ENCODE measurements at places on chromosomes 16 and 17.
A peak's percentile ranks its signal among the peaks of the same experiment; 100 is the strongest.

DNA sequence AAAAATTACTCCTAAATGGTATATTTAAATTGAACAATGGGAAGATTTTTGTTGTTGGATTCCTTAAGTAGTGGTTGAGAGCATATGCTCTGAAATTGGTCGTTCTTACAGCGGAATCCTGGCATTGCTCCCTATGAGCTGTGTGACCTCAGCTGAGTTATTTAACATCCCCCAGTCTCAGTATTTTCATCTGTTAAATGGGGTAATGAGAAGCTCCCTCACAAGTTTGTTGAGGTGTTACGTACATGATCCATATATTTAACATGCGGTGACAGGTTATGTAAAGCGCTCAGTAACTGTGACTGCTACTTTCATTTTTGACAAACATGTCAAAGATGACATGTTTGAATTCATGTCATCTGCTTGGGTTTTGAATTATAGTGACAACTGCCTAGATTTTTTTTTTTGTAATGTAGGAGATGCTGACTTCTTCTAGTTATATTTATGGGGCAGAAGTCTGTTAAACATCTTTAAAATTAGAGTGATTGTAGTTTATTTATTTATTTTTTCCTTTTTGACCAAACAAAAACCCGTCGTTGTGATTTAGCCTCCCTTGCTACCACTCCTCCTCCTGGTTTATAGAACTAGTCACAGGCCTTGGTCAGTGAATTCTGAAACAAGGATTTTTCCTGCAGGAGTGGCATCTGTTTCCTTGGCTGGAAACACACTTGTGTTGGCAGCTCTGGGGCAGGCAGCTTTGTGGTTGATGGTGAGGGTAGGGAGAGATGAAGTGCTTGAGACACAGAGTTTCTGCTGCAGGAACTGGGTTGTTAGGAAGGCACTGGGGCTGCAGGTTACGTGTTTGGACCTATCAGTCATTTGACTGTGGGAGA, 268.8 kb downstream of the SNX29 start:
- no peak for DNase-seq

DNA sequence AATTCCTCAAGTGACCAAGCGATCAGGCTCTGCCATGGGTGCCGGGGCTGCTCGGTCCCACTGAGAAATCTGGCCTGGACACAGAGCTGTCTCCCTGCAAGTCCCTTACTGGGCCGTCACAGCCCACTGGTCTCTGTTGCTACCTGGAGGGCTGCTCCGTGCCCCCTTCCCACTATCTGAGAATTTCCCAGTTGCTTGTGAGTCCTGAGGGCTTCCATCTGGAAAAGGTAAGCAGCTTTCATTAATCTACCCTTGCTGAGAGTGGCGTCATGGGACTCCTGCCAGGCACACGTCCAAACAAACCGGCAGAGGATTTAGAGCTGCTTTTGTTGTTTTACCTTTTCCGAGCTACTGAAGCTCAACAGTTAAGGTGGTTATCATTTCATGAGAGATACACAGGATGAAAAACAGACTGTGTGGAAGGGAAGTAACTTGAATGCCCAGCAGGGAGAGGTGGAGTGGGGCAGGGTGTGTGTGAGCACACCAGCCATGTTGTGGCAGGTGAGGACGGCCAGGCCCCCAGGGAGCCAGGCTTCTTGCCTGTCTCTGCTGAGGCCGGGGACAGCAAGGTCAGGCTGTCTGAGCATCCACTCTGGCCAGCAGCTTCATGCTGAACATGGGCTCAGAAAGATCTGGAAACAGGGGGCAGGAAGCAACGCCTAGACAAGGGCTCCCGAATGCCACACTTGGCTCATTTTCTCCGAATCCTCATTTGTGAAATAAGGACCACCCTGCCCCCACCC, 50.6 kb downstream of the GTF3C1 start:
- no peak for DNase-seq

DNA sequence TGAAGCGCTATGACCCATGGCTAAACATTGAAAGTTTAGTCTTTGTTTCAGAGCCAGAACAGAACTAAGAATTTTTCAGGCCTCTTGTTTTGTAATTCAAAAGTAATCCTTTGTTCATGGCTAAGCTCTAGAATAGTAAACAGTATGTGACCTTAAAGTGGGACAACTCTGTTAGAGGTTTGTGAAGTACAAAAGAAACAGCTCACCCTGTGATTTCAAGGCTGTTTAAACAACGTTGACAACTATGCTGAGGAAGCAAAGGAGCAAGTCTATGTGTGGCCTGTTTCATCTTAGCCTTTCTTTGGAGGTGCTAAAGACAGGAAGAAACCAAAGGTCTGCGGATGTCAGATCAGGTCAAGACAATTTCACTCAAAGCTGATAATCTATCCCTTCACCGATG, 40.4 kb downstream of the MYOCD start:
- DNase-seq = no peak

DNA sequence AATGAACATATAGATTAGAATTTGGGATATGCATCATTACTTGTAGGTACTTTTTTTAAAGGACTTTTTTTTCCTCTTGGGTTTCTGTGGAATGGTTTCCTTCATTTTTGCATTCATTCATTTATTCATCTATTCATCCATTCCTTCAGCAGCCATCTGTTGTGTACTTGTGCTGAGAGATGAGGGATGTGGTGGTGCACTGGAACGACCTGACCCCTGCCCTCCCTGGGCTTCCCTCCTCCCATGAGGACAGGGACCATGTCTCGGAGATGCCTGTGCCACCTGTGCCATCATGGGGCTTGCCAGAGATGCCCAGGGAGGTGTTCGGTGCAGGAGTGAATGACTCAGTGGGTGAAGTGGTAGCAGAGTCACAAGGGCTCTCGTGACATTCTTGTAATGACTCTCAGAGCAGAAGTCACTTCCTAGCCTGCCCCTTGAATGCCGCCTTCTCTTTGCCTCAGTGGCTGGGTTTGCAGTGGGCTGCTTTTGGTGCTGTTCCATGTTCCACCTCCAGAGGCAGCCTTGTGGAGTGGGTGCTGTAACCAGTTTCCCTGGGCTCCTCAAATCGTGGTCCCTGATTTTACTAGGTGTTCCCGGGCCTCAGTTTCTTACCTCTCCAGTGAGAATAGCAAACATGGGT, 43.9 kb downstream of the CLEC16A start:
- no peak for DNase-seq

- no peak for DNase-seq
These were observed 6.8 kb downstream of the CACNG5 start for GRCh38 chr17:66841744-66842143.

DNA sequence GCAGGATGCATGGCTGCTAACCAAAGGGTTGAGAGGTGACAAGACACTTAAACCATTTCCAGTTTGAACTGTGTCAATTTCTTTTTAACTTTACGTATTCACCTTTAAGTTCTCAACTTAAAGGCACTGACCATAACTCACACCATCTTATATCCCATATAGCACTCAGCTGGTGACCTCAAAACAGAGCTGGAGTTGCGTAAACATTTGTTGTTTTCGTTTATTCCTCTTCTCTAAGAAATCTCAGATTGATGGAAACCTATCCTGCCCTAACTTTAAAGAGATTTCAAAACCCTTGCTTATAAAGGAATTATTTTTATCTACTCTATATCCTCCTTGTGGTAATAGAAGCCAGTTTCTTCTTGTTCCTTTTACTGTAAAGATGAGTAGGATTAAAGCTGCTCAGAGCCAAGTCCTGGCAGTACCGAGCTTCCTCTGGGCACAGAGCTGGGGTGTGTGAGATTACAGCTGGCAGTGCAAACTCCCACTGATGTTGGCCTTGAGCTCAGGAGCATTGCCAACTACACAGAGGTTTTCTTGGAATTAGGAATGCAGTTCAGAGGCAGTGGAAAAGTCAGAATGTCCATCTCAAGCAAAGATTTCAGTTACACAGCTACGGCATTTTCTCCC, 1.3 kb downstream of the KCTD2 start:
- DNase-seq = no peak

- DNase-seq = peak; percentile 83
These were observed at the start of gene RNF135 for GRCh38 chr17:30970831-30971567. Gene RNF135 (plus strand): TSS chr17:30971039. CDS start chr17:30971074, 35 bp downstream.

GRCh38 chr16:53546988-53547391, 44.0 kb upstream of the AKTIP start:
- no peak for DNase-seq

- DNase-seq = no peak
These were observed 732.5 kb upstream of the RBFOX1 start for GRCh38 chr16:6600167-6600566.

DNA sequence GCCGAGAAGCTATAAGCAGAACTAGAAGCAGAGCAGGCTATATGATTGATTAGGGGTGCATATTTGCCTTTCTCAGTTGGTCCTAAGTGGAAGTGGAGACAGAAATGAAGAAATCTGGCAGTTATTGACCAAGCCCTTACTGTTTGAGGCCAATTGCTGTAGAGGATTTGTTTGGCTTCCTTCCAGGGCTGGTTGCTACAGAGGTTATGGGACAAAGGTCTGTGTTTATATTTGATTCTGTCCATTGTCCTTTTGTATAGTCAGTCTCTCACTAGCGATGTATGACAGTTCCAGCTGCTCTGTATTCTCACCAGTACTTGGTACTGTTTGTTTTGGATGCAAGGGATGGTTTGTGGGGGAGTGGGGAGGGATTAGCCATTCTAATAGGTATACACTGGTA, 7.3 kb upstream of the ALOX15 start:
- no peak for DNase-seq

GRCh38 chr16:4316864-4317531, 1.1 kb downstream of the GLIS2 start:
- DNase-seq = peak; percentile 67

DNA sequence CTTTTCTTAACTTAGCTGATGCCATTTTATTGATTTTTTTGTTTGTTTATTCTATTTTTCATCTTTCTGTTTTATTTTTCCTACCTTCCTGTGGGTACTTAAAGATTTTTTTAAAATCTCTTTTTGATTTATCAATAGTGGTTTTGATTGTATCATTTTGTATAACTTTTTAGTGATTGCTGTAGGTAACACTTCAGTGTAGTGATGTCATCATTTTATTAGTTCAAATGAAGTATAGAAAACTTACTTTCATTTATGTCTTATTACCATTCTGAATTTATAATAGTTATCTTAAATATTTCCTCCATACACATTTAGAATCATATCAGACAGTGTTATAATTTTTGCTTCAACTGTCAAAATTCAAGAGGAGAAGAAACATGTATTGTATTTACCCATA, 115.9 kb downstream of the PHKB start:
- DNase-seq = no peak

GRCh38 chr17:39777534-39778365, 40.0 kb downstream of the GRB7 start:
- no peak for DNase-seq

DNA sequence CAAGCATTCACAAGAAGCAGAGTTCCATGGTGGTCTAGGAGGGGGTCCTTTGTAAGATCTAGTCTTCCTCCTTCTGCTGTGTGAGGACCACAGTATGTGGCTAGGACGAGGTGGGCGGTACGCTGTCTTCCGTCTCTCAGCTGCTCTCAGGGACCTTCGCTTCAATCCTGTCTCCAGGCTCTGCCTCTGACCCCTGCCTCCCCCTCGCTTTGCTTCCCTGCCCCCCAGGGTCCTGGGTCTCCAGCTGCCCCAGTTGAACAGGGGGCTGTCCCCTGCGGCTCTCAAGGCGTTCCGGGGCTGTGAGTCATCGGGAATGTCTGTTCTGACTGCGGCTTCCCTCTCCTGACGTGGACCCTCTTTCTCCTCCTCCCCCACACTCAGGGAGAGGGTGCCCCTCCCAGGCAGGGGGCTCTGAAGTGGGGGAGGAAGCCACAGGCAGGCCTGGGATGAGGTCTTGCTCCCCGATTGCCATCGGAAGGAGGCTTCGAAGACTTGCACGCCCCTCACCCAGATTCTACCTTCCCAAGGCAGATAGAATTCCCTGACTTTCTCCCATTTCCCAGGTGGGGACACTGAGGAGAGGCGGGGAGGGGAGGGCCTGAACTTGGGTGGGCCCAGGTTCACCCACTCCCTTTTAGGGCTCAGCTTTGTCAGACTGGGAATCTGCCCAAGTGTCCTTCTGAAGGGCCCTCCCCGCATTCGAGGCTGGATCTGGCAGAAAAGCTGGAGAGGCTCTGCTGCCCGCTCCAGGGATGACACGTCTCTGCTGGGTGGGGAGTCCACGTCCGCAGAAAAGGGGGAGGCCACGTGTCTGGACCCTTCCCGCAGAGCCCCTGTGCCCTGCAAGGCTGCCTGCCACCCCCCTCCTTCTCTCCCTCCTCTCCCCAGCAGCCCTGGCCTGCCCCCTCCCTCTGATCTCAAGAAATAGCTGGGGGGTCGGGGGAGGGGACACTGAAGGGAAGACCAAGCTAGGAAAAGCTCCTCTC, 9.1 kb upstream of the COL1A1 start:
- DNase-seq = peak; percentile 95

DNA sequence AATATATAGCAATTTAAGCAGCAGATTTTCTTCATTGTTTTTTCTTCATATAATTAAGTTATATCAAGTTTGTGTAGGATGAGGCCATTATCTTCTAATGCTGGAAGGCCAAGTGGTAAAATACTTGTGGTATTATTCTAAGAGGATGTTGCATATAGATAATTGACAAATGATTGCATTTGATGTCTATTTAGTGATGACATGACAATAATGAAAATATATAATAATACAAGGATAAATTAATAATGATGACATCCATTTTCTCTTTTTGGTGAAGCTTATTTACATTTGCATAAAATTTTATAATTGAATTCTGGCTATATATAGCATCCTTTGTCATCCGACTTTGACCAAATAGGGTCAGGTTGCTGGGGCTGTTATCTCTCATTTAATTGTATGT, 195.4 kb upstream of the KCNJ16 start:
- DNase-seq = no peak

- DNase-seq = no peak
These were observed 699.6 kb downstream of the CDH11 start for GRCh38 chr16:64422259-64422658.

- DNase-seq = no peak
These were observed 57.1 kb downstream of the ENGASE start for GRCh38 chr17:79131701-79132100.

GRCh38 chr17:30095507-30096244, 20.9 kb upstream of the NSRP1 start:
- DNase-seq = no peak

- no peak for DNase-seq
These were observed 436 bp downstream of the PHB1 start for GRCh38 chr17:49414271-49414621.

- no peak for DNase-seq
These were observed 587 bp downstream of the RNF157 start for GRCh38 chr17:76239538-76240274.

- DNase-seq = no peak
These were observed 503.8 kb downstream of the NPIPA7 start for GRCh38 chr16:16882766-16883165.

DNA sequence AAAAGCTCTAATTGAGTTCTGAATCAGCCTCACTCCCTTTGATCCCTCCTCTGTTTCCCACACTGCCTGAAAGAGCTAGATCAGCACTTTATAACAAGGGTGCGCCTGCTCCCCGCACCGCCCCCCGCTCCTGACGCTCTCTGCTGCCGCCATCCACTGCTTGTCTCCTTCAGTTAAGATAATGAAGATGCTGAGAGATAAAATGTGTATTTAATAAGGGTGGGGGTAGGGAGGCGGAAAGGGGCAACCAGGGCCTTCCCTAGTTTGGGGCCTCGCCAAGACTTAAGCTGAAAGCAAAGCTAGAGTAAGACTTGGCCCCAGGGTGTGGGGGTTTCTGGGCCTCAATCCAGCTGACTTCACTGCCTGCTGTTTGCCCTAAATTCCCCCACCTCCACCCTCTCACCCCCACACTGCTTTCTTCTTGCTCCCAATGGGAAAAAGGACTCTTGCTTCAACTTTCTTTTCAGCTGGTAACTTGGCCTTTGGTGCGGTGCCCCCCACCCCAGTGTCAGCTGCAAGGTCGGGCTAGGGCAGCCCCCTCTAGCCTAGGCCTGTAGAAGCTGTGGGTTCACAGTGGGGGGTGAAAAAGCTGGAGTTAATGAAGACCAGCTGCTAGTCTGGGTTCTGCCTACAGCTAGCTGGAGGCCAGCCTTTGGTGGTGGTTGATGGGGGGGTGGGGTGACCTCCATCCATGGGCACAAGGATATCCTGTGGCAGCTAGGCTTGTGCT, 1.8 kb upstream of the RARA start:
- peak; percentile 13 for DNase-seq

Data from uterus (tissue), 4 donors.